ENCODE measurements at places on chromosomes 1 and 21.

DNA sequence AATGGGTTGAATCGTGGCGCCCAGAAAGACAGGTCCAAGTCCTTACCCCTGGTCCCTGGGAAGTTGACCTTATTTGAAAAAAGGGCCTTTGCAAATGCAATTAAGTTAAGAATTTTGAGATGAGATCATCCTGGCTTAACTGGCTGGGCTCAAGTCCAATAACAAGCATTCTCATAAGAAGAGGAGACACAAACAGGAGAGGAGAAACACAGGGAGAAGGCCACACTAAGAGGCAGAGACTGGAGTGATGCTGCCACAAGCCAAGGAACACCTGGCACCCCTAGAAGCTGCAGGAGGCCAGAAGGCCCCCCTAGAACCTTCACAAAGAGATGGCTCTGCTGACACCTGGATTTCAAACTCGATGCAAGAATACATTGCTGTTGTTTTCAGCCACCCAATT is 44.6 kb downstream of the PDPN start:
- DNase-seq = no peak

DNA sequence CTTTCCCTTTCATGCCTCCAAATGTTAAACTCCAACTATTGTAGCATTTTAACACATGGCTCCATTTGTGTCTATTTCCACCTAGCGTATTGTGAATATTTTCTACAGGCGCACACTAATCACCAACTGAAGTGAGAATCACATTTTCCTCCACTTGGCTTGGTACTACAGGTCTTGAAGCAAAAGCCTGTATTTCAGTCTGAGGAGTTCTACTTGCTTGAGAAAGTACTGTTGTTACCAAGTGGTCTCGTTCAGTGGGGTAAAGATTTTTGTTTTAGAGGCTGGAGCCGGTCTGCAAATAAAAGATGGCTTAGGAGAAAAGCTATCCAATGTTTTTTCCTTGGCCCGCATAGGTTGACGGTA is 550 bp upstream of the PTBP2 start:
- DNase-seq = no peak

DNA sequence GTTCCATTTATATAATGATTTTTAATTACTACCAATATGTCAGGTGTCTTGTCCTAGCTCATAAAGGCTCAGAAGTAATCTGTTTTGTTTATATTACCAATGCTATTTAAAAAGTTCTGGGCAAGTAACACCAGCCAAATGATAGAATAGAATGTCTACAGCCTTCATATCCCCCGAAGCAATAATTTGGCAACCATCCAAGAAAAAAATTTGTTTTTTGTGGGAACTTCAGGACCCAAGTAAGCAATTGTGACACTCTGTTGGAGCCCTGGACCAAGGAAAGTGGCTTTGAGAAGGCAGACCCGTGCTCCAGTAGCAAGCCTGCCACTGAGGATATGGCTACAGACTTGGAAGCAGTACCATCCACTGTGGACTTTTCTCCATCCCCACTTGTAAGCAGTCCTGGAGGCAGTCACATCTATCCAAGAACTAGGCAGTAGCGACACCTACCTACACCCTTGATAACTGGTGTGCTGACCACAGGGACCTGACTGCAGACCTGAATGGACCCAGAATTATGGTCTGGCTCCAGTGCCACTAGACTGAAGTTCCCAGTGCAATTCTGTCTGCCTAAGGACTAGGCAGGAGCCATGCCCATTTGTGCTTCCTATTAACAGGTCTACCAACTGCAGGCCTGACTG is 870.7 kb upstream of the ADGRL2 start:
- DNase-seq = peak; percentile 1

DNA sequence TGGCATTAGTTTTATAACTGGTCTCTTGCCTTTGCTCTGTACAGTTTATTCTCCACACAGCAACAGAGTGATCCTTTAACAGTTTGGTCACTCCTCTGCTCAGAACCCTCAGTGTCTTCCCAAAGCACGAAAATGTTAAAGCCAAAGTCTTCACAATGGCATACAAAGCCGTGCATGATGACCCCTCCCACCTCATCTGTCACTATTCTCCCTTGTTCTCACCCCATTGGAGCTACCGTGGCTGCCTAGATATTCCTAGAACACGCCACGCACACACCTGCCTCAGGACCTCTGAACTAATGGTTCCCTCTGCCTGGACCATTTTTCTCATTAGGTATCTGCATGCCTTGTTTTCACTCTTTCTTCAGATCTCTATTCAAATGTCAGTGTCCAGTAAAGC is 8.6 kb upstream of the SEMA4A start:
- DNase-seq = no peak

DNA sequence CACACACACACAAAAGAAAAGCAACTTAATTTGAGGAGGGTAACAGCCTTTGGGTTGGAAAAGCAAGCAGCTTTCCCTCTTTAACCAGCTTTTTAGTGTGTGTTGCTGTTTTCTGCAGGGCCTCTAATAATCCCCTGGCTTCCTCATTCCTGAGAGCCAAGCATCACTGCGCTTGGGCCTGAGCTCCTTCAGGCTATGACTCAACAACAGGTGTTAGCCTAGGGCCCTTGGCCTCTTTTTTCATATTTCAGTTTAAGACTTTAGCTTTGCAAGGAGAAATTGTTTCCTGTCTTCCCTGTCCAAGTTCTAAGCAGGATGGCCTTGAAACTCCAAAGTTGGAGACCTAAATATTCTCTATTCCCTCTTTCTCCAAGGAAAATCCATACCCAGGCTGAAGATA is 26.2 kb upstream of the SNX27 start:
- DNase-seq = no peak

DNA sequence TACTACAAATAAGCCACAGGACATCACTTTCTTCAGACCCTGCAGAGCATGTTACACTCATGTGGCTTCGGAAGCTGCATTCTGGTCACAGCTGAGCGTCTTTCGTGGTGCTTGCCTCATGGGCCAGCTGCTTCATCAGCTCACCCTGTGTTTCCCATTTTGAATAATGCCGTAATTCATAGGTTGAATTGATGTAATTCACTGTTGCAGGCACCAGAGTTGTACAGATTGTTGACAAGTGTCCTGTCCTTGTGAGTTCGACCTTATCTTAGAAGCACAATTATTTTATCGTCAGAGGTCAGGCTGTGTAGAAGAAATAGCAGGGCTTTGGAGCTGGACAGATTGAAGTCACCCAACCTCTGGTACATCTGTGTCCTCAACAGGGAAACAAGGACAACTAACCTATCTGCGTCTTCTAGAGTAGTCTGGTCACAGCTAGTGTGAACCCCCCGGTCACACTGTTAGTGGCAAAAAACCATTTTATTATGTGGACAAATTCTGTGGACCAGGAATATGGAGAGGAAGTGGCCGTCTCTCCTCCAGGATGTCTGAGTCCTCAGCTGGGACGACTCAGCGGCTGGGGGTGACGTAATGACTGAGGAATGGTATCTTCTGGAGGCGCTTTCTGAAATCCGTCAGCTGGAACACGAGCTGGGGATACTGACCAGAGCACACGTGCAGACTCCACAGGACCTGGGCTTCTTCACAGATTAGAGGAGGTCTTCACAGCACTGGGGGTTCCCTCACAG is 17.8 kb downstream of the PKNOX1 start:
- DNase-seq = no peak

- DNase-seq = peak; percentile 51
Observed at GRCh38 chr1:94622757-94623156, 81.2 kb upstream of the F3 start.

- no peak for DNase-seq
Observed at GRCh38 chr1:96962751-96963211, 241.2 kb downstream of the PTBP2 start.

GRCh38 chr1:170162459-170163246 is 16.9 kb downstream of the NTMT2 start:
- DNase-seq = no peak

- no peak for DNase-seq
Observed at GRCh38 chr1:199684686-199685273, 342.7 kb upstream of the NR5A2 start.
